ENCODE measurements at places on chromosomes 4 and X.

DNA sequence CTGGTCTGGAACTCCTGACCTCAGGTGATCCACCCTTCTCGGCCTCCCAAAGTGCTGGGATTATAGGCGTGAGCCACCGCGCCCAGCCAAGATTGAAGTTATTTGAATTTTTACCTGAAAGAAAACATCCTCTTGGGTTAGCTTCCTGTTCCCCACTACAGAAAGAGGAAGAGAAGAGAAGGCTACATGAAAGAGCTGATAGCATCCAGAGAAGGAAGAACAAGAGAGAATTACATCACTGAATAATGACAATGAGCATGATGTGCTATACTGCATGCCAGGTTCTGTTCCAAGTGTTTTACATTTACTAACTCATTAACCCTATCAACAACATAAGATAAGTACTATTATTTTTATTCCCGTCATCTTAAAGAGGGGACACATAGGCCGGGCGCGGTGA, 11.5 kb upstream of the TBC1D1 start:
- no peak for DNase-seq

- DNase-seq = no peak
These were observed 11.5 kb downstream of the XIAP start for GRCh38 chrX:123871309-123871708.

DNA sequence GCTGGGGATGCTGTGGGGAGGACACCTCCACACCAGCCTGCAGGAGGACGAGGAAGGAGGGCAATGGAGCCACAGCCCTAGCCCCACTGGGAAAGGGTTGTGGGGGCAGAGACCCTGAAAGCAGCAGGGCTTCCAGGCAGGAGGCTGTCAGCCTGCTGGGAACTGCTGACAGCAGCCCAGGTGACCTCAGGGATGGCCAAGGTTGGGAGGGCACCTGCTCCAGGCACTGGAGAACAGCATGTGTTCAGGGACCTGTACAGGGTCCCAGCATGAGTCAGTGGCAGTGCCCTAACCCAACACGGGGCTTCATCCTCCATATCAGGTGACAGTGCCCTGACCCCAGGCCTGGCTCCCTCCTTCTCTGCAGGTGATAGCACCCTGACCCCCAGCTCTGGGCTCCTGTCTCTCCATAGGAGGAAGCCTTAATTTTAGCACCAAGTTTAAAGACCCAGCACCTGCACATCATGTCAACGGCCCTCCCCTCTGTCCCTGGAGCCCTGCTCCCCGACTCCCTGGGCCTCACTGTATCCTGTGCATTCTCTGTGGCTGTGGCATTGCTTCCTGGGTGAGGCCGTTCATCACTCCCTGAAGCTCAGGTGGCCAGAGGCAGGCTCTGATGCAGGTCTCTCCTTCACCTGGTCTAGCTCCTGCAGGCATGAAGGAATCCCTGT, 66.3 kb downstream of the CRMP1 start:
- no peak for DNase-seq

- no peak for DNase-seq
These were observed 87.1 kb upstream of the FAM9C start for GRCh38 chrX:13131396-13132137.

DNA sequence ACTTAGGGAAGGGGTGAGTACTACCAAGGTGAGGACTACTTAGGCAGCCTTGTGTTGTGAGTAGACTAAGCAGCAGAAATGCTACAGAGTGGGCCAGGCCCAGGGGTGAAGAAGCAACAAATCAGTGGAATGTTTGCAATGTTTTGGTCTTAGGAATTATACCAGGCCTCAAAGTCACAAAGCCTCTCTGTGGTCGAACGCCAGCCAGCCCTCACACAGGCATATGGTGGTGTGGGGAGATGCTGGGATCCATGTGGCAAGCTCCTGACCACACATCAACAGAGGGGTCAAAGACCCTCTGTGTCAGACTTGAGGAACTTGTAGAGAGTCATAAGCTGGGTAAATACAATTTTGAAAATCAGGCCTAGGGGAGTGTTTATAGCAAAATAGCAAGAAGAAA, 153.8 kb upstream of the KLF3 start:
- DNase-seq = no peak

Measured in NCI-H446 (cell line).